ENCODE measurements at places on chromosomes 4 and X. TPM values are rescaled to one million over a fixed set of nuclear protein-coding genes. Genes with fewer than 3 reads are reported as not detected.

DNA sequence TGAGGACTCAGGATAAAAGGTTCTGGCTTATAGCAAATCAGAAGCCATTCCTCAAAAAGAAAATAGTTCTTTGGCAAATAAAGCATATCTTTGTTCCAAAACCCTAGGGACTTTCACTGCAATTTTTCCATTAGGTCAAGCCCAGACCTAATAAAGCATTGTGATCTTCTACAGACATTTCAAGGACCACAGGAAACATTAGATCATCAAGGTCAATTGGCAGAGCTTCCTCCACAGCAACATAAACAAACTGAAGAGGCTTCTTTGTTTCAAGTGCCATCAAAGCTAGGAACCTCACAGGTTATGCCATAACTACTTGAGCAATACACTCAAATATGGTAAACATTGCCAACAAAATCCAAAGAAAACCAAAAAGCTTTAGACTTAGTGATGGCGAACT is 144.9 kb downstream of the ANXA5 start:
- DNase-seq = no peak

DNA sequence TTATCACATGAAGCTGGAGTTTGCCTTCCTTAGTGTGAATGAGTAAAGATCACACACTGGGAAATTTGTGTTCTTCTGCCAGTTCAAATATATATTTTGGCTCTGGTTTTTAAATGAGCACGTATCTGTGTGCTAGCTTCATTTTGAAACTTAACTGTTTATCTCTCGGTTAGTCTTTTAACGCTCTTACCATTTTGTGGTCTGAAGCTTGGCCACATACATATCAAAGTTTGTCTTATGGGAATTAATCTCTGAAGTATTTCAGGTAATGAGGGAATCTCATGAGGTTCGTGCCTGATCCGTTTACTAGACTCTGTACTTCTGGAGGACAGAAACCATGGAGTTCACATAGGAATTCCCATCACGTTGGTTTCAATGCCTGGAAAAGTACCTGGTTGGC is 13.8 kb downstream of the ATP10D start:
- DNase-seq = no peak

DNA sequence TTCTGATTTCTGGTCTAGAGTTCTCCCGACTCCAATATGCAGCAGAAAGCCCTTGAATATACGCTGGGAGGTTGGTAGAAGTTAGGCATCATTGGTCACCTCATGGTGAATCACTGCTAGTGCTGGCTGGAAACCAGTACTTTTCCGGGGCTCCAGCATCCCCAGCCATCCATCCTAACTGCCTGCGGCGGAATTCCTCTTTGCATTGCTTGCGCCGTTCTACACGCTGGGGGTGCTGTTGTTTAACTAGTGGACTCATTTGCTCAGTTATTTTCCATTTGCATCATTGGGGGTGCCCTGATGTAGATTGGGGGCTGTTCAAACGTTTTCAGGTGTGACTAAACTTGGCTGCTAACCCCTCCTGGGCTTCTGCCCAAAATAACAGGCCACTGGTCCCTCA is 23.3 kb upstream of the GPR50 start:
- peak; percentile 16 for DNase-seq

- DNase-seq = no peak
Observed at GRCh38 chr4:1405636-1406393, 427 bp downstream of the NKX1-1 start.

Gene MAD2L1
- 13.5 TPM for total RNA-seq

All from fibroblast of villous mesenchyme (primary cell).